ENCODE measurements at places on chromosomes 1 and 21. TPM values are rescaled to one million over a fixed set of nuclear protein-coding genes. Genes with fewer than 3 reads are reported as not detected.

- no peak for DNase-seq
Measured at GRCh38 chr1:201774224-201774982, 54.6 kb upstream of the IPO9 start.

DNA sequence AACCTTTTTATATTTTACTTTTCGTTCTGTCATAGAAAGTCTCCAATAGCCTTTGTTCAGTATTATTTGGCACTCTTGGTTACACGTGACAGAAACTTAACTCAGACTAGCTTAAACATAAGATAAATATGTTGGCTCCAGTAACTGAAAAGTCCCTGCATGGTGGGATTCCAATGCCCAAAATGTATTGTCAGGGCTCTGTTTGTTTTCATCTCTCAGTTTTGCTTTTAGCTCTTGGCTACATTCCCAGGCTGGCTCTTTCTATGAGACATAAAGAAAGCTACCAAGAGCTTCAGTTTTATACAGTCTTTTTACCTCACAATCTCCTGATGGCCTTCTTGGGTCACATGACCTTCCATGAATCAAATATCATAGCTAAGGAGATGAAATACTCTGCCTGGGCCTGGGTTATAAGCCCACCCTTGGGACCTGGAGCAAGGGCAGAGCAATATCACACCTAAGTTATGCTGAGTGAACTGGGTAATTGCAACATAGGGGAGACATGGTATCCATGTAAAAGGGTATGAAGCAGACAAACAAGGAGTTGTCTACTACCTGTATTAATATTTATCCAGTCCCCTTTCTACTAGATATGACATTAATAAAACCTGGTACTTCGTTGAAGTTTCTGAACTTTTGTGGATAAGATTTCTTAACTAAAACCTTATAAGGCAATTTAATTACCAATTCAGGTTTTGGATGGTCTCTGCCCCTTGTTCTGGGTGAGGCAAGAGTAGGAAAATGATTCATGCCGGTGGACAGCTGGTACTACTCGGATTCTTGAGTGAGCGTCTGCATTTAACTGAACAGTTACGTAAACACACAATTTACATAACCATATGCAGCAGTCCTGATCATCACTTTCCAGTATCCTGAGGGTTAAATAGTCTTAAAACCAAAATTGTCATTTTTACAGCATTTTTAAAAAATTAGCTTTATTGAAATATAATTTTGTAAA is 442.3 kb downstream of the GPATCH2 start:
- DNase-seq = no peak

CFAP74 gene
- not detected for total RNA-seq

DNA sequence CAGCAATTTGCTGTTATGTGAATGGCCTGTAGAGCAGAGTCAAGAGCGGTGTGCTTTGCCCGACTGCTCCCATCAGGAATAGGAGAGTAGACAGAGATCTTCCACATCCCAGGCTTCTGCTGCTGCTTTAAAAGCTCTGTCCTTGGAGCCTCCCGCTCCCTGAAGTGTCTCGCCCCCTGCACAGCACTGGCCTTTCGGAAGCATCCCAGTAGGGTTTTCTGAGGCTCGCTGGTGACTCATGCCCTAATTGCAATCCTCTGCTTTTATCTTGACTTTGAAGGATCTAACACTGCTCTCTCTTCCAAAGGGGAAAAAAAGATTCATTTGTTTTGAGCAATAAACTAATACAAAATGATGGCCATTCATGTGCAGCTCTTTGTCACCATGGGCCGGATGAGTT is 13.3 kb upstream of the CD101 start:
- DNase-seq = no peak

- DNase-seq = peak; percentile 87
Measured at GRCh38 chr1:112390775-112391602, 5.0 kb upstream of the CTTNBP2NL start.

DPT gene
- total RNA-seq = 258 TPM

GRCh38 chr21:36643374-36644250 is 55.3 kb upstream of the SIM2 start:
- DNase-seq = no peak

MROH7 gene
- 1.6 TPM for total RNA-seq

- no peak for DNase-seq
Measured at GRCh38 chr1:200314085-200314750, 95.6 kb downstream of the ZNF281 start.

DNA sequence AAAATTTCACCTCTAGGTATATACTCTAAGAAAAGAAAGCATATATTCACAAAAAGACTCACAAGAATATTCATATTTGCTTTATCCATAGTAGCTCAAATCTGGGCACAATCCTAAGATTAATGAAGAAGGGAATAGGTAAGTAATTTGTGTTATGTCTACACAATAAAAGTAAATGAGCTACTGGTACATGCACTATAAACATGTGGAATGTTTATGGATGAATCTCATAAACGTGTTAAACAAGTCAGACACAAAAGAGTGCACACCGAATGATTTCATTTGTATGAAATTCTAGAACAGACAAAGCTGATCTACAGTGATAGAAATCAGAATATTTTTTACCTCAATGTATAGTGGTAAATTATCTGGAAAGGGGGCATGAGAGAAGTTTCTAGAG is 115.3 kb upstream of the B3GALT2 start:
- DNase-seq = no peak

- DNase-seq = no peak
Measured at GRCh38 chr1:234971586-234972297, 156.9 kb downstream of the TOMM20 start.

GRCh38 chr1:27566462-27567145 is 37.3 kb downstream of the AHDC1 start:
- DNase-seq = no peak

DNA sequence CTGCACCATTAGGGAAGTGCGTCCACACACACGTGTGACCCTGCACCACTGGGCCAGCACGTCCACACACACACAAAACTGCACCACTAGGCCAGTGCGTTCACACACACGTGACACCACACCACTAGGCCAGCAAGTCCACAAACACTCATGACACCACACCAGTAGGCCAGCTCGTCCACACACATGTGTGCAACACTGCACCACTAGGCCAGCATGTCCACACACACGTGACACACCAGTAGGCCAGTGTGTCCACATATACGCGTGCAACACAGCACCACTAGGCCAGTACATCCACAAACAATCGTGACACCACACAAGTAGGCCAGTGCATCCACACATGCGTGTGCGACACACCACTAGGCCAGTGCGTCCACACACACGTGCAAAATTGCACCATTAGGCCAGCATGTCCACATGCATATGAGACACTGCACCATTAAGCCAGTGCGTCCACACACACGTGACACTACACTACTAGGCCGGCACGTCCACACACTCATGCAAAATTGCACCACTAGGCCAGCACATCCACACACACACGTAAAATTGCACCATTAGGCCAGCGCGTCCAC is 235.0 kb downstream of the SLC45A1 start:
- DNase-seq = no peak

- no peak for DNase-seq
Measured at GRCh38 chr1:239879321-239880170, 212.1 kb upstream of the FMN2 start.

GRCh38 chr1:60994369-60994768 is 88.0 kb upstream of the NFIA start:
- no peak for DNase-seq

KRTAP7-1 gene
- not detected for total RNA-seq

HAO2 gene
- total RNA-seq = not detected

DNA sequence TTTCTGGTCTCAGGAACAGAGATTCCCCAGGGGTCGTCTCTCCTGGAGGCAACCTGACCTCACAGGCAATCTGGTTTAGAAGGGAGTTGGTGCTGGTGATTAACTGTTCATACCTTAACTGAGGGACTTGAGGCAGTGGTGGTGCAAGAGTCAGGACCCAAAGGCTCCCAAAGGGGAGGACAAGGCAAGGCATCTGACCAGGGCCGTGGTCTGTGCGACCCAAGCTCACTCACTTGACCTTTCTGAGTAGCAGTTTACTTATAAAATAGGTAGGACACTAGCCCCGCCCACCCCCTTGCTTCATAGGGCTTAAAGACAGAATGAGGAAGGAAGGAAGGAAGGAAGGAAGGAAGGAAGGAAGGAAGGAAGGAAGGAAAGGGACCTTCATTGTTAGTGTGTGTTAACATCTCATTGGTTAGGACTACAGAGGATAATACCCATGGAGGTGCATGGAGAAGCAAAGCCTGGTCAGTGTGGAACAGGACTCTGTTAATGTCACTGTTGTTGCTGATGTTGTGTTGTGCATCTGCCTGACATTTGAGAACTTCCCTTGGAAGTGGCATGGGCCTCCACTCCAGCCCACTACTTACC is 4.6 kb upstream of the KCNA2 start:
- DNase-seq = no peak

GRCh38 chr1:50704126-50704525 is 255.9 kb downstream of the FAF1 start:
- no peak for DNase-seq

GRCh38 chr1:72184099-72184701 is 98.1 kb downstream of the NEGR1 start:
- no peak for DNase-seq

GRCh38 chr1:204461331-204462228 is 33.0 kb downstream of the PIK3C2B start:
- DNase-seq = no peak
